Stimulated activated CD8-positive, alpha-beta memory T cell treated with anti-CD3 and anti-CD28 coated beads, Interleukin-7, amount 100 ng/mL, for 1 hour (primary cell): ENCODE measurements at places on chromosomes 11 and 22.

GRCh38 chr11:17762309-17762974 is 27.9 kb downstream of the KCNC1 start:
- no peak for DNase-seq

GRCh38 chr11:102457865-102458264 is 5.3 kb upstream of the TMEM123 start:
- no peak for DNase-seq

- DNase-seq: no peak
Measured at GRCh38 chr11:75626889-75627529, 41.8 kb downstream of the MAP6 start.

- no peak for DNase-seq
Measured at GRCh38 chr11:59254286-59254685, 41.6 kb upstream of the MPEG1 start.

DNA sequence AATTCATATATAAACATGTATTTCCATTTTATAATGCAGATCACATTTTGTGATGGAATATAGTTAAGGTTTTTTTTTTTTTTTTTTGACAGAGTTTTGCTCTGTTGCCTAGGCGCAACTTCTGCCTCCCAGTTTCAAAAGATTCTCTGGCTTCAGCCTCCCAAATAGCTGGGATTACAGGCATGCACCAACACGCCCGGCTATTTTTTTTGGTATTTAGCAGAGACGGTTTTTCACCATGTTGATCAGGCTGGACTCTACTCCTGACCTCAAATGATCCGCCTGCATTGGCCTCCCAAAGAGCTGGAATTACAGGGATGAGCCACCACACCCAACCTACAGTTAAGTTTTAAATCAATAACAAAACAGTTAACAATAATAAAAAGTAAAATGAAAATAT is 18.8 kb downstream of the XKR3 start:
- DNase-seq: no peak

- DNase-seq: no peak
Measured at GRCh38 chr11:66814678-66815077, 28.6 kb upstream of the RCE1 start.

GRCh38 chr22:46907241-46908215 is 145.1 kb downstream of the TBC1D22A start:
- no peak for DNase-seq

DNA sequence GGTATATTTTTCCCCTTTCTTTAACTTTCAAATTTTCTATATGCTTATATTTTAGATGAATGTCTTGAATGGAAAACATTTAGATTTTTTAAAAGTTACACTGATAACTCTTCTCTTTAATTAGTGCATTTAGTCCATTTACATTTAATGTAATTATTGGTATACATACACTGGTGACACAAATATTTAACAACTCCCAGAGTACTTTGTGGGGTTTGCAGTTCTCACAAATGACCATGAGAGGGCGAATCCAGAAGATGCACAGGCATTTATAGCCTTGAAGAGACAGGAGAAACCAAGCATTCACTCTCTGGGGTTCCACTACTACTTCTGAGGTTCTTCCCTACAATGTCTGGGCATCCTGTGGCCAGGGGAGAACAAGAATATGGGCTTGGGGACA is 125.1 kb downstream of the TIMP3 start:
- DNase-seq: no peak

- peak; percentile 2 for DNase-seq
Measured at GRCh38 chr22:32796865-32797573, 4.5 kb upstream of the TIMP3 start.

- DNase-seq: no peak
Measured at GRCh38 chr11:107017433-107018218, 650 bp downstream of the GUCY1A2 start.

- DNase-seq: no peak
Measured at GRCh38 chr22:39738746-39739145, 154.8 kb downstream of the ENTHD1 start.

GRCh38 chr22:45268167-45268957 is 16.4 kb upstream of the UPK3A start:
- no peak for DNase-seq

DNA sequence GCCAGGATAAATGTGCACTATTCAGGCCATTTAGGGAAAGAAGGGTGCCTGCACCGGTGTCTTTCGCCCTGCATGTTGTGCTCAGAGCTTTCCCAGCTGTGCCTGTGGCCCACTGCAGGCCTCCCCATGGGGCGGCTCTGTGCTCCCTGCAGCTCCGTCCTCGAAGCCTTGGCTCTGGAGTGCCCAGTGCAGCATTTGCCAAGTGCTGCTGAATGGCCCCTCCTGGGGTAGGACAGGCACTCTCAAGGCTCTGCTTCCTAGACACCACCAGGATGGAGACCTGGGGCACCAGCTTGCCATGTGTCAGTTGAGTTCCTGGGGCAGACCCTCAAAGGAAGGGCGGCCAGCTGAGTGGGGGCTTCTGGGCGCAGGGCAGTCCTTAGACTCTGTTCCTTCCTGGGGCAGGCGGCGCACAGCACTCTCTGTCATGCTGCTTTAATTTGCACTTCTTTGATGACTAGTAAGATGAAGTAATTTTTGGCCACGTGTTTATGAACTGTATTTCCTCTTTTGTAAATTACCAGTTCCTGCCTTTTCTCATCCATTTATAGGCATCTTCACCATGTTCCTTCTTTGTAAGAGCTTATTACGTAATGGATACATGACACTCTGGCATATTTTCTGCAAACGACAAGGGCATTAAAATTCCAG is 32.1 kb upstream of the GNB1L start:
- DNase-seq: no peak

GRCh38 chr11:103729617-103730016 is 306.8 kb upstream of the DDI1 start:
- no peak for DNase-seq

GRCh38 chr22:23742505-23743264 is 8.2 kb downstream of the ZNF70 start:
- DNase-seq: no peak

- DNase-seq: no peak
Measured at GRCh38 chr11:66686100-66686785, 8.6 kb upstream of the RBM4B start.

DNA sequence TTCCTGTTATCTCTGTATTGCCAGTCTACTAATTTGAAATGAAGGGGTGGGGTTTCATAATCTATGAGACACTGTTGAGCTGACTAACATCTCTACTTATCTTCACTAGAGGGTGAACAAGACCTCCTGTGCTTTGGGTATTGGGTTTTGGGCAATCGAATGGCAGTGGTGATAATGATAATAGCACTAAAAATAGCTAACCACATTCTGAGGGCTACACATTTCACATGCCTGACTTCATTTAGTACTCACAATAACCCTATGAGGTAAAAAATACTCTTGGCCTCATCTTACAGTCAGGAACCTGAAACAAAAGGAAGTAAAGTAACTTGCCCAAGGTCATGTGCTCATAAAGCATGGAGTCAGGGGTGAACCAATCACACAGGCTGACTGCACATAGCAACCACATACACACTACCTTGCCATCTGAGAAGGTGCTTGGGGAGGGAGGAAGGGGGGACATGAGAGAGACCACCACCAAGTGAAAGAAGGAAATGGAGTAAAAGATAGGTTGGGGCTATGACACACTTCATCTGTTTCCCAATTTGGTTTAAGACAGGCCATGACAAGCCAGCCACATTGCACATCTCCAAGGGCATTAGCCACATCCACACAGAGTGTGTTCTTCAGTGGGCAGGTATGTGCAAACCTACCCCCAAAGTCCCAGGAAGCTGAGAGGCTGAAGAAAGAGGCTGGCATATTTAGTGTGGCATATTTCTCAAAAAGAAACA is 387.6 kb upstream of the DDI1 start:
- no peak for DNase-seq

GRCh38 chr11:125062931-125063428 is at the start of gene SLC37A2:
TSS of gene SLC37A2 (plus strand) at chr11:125063305. CDS start at chr11:125063368, 63 bp downstream.
- DNase-seq: no peak

DNA sequence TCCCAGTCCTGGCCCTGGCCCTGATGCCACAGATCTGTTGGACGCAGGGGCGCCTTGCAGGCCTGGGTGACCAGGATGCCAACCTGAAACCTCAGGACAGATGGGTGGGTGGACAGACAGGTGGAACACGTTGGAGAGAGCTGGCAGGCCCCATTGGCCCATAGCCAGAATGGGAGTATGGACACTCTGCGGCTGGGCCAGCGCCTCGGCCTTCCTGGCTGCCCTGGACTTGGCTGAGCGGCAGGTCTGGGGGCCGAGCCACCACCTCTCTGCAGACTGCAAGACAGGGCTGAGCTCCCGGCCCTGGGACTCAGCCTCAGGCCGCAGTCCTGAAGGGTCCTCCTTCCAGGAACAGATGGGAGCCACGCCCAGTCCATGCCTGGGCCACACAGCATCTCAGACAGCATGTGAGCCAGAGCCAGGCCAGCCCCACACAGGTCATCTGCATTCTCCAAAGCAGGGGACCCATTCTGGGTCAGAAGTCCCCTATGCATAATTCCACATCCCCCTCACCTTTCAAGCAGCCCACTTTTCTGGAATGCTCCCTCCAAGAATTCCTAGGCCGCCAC is 14.1 kb downstream of the WNT7B start:
- DNase-seq: no peak

DNA sequence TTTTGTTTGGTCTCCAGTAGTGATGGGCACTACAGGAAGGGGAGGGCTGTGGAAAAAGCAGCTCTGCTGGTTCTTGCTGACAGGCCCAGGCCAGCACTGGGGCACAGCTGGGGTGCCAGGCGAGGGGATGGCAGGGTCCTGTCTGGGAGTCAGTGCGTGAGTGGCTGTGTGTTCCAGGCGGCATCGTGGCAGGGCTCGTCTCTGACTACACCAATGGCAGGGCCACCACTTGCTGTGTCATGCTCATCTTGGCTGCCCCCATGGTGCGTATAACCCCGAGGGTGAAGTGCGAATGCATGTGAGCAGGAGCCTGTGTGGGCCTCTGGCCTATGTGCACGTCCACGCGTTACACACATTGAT is 20.9 kb downstream of the SLC37A2 start:
- DNase-seq: no peak

DNA sequence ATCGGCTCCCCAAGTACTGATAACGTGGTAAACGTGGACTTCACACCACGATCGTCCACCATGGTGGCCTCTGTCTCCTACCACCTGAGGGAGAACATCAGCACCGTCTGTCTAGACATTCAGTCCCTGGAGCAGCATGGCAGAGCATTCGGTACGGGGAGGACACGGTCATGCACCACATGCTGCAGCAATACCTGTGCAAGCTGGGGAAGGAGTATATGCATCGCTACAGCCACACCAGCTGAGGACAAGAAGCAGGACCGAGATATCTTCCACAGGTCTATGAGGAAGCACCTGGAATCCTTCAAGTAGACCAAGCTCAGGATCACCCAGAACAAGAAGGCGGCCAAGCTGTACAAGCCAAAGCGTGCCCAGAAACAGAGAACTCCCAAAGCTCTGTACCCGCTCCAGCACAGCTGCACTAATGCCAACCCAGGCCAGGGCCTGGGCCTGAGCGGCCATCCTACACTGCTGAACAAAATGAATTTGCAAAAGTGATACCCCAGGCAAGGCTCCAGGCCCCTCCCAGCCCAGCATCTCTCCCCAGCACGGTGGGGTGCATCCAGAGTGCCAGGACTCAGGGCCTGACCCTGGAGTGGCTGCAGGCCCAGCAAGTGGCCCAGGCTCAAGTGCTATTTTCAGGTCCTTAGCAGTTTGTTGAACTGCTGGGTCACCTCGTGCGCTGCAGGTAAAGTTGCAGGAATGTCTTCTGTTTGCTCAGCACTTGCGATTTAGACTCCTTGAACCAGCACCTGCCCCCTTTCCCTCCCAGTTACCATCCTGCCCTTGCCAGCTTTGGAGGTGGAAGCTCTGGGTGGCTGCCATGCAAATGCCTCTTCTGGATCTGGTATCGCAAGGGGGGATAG is 119.3 kb upstream of the SERPIND1 start:
- no peak for DNase-seq

DNA sequence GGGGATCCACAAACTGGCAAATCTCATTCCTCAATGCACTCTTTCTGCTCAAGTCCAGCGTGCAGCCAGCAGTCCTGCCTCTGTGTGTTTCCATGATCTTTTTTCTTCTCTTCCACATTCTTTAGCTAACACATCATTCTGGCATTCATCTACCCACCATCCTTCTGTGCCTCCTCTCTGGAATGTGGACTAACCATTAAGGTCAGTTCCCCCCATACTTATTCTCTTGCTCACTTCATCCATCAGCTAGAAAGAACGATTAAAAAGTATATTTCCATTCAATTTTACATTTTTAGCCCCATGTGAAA is 7.8 kb downstream of the KIRREL3 start:
- no peak for DNase-seq

DNA sequence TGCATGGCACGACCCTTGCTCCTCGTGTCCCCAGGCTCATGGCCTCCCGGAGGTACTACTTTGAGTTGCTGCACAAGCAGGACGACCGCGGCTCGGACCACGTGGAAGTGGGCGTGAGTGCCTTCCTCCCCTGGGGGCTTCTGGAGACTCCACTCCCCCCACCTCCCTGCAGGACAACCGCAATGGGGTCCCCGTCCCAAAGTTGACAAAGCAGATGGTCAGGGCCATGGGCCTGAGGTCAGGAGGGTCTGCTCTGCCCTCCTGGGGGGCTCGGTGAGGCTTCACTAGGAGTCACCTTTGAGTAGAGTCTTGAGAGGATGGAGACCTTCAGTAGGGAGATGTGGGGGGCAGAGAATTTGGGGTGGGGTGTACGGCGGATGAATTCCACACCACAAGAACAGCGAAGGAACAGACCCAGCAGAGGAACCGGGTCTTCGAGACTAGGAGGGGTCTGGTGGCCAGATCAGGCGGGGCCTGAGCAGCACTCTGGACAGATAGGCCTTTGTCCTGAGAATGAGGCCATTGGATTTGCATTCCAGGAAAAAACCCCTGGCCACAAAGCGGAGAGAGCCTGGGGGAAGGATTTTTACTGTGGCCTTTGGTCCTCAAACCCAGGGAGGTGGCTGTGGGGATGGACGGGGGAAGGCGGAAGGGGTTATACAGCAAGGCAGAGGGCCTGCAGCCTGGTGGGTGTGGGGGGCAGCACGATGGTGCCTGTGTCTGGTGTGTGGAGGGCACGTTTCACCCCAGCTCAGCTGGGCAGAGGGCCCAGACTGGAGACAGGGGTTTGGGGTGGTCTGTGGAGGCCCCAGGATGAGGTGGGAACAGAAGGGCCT is 4.6 kb downstream of the B4GALNT4 start:
- no peak for DNase-seq

- DNase-seq: no peak
Measured at GRCh38 chr11:118439646-118440045, 3.4 kb downstream of the KMT2A start.

GRCh38 chr11:95101935-95102334 is 12.3 kb downstream of the ENDOD1 start:
- DNase-seq: no peak
